ENCODE measurements at places on chromosomes 6 and 20.

- no peak for DNase-seq
Measured at GRCh38 chr6:153858529-153858928, 180.5 kb upstream of the OPRM1 start.

DNA sequence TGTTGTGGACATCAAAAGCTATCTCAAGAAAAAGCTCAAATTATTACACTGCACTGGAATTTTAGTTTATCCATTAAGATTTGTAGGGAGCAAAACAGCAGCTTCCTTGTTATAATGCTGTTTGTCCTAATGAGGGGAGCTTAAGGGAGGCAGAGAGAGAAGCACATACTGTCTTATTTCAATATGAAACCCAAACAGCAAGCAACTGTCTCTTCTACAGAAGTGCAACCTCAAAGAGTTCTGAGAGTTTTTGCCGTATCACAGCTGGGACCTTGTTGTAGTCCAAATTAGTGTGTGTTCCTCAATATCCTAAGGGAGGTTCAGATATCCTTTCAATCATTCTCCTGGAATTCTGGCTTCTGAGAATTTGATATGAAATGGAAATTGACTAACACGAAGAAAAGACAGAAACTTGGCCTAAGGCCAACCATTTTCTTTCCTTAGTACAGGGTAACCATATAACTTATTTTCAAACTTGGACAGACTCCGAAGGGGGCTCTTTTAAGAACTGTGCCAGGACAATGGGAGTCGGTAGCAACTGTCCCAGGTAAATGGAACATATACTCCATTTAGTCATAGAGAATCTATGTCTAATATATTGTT, 149.3 kb upstream of the CCN2 start:
- DNase-seq = no peak

DNA sequence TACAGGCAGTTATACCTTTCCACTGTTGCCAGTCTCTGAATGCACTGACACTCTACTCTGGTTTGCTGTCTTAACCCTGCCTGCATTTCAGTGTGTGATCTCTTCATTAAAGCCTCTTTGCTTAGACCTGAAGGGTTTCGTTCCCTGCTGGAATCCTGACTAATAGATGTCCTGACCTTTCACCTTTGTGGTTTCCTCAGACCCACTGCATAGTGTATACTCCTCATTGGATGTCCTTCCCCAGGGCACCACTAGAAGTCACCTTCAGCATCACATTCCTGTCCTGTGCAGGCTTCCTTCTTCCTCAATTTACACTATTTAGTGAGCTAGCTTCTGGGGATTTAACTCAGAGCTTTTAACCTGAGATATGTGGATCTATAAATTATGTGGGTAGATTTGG, 120.6 kb downstream of the RCAN2 start:
- no peak for DNase-seq

GRCh38 chr6:71982389-71982788, 96.0 kb downstream of the RIMS1 start:
- no peak for DNase-seq

GRCh38 chr20:32976746-32977145, 27.5 kb downstream of the SUN5 start:
- DNase-seq = peak; percentile 56

DNA sequence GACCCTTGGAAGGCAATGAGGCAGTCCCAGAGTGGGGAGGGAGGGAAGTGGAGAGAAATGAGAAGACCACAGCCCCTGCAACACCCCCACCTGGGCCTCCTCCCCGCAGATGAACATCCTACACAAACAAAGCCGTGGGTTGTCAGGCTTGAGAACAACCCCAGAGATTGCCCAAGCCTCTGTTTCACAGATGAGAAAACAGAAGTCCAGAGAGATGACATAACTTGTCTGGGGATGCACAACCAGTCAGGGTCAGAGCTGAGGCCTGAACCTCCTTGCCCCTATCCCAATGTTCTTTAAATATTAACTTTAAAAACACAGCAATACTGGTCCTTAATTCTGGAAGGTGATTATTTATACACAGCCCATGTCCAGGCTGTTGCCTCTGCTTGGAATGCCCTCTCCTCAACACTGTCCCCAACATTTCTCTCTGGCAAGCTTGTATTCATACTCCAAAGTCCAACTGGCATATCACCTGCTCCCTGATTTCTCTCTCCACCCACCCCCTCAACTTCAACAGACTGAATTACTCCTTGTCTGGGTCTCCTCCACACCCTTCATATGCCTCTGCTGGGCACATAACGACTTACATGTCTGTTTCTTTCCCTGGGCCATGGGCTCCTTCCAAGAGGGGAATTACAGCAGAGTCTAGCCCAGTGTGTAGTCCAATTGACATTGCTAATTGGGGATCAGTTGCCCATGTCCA, 135.5 kb upstream of the LRFN2 start:
- DNase-seq = no peak

- DNase-seq = no peak
Measured at GRCh38 chr6:116280933-116281316, 1.2 kb upstream of the TSPYL1 start.

- DNase-seq = no peak
Measured at GRCh38 chr20:2840967-2841531, 504 bp downstream of the VPS16 start.

GRCh38 chr6:76984572-76984971, 478.7 kb downstream of the HTR1B start:
- DNase-seq = no peak

- DNase-seq = no peak
Measured at GRCh38 chr20:36483209-36483918, 58.0 kb upstream of the MYL9 start.

DNA sequence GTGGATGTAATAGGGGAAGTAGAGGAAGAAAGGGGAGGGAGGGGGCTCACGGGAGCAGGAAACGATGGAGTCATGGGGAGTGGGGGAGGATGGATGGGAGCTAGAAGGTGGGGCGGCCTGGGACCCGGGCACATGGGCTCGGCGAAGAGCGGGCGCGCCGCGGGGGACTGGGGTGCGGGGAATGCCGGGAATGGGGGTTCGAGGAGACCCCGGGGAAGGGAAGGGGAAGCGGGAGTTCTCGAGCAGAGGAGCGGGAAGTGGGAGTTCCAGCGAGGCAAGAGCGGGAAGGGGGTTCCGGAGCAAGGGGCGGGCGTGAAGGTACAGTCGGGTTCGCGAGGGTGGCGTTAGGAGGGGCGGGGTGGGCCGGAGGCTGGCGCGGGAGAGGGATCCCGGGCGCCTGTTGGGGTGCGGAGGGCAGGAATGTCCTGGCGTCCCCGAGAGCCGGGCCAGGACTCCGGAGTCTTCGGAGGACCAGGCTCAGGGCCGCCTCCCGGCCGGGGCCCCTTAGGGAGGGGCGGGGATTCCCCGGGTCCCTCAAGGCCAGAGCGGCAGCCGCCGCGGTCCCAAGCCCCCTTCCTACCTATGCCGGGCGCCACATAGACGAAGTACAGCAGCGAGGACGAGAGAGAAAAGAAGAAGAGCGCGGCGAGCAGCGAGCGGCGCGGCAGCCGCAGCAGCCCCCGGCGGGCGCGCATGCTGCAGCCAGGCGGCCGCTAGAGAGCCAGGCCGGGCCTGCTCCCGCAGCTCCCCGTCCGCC, 504 bp downstream of the B4GALT5 start:
- DNase-seq = no peak

Measured in CD4-positive, alpha-beta T cell treated with Interleukin-6 at 100 ng/mL for 8 hours (primary cell).